ENCODE measurements at places on chromosomes 1 and 21.

DNA sequence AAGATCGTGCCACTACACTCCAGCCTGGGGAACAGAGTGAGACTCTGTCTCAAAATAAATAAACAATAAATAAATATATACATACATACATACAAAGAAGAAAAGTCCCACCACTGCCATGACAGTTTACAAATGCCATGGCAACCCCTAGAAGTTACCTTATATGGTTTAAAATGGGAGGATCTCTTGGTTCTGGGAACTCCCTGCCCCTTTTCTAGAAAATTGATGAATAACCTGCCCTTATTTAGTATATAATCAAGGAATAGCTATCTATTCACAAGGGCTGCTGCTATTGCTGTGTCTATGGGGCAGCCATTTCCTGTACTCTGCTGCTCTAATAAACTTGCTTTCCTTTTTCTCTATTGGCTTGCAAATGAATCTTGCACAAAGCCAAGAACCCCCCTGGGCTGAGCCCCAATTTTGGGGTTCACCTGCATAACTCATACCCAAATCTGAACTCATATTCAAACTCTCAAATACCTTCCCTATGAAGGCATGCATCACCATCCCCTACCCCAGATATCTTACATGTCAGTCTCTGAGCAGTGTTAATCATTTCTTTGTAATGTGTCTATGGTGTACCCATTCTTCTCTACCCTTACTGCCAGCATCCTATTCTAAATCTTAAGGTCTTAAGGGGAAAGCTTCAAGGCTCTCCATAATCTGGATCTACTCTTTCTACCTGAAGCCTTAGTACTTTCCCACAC, 9.0 kb downstream of the GON4L start:
- no peak for DNase-seq

GRCh38 chr1:187226396-187226795, 397.6 kb downstream of the PLA2G4A start:
- no peak for DNase-seq

- DNase-seq, result no peak
These were observed 1.2 kb downstream of the RERE start for GRCh38 chr1:8816264-8816663.

DNA sequence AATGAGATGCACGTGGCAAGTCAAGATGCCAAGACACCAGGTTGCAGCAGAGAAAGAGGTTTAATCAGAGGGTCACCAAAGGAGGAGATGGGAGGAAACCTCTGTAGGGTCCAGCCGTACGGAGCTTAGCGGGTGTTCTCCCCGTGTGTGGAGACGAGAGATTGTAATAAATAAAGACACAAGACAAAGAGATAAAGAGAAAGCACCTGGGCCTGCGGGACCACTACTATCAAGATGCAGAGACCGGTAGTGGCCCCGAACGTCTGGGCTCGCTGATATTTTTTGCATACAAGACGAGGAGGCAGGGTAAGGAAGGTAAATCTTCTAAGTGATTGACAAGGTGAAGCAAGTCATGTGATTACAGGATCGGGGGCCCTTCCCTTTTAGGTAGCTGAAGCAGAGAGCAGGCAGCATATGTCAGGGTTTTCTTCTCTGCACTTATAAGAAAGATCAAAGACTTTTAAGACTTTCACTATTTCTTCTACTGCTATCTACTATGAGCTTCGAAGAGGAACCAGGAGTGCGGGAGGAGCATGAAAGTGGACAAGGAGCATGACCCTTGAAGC, 41.2 kb upstream of the TDRD10 start:
- DNase-seq, result no peak

- DNase-seq, result no peak
These were observed 15.5 kb downstream of the MAP3K7CL start for GRCh38 chr21:29145852-29146453.

DNA sequence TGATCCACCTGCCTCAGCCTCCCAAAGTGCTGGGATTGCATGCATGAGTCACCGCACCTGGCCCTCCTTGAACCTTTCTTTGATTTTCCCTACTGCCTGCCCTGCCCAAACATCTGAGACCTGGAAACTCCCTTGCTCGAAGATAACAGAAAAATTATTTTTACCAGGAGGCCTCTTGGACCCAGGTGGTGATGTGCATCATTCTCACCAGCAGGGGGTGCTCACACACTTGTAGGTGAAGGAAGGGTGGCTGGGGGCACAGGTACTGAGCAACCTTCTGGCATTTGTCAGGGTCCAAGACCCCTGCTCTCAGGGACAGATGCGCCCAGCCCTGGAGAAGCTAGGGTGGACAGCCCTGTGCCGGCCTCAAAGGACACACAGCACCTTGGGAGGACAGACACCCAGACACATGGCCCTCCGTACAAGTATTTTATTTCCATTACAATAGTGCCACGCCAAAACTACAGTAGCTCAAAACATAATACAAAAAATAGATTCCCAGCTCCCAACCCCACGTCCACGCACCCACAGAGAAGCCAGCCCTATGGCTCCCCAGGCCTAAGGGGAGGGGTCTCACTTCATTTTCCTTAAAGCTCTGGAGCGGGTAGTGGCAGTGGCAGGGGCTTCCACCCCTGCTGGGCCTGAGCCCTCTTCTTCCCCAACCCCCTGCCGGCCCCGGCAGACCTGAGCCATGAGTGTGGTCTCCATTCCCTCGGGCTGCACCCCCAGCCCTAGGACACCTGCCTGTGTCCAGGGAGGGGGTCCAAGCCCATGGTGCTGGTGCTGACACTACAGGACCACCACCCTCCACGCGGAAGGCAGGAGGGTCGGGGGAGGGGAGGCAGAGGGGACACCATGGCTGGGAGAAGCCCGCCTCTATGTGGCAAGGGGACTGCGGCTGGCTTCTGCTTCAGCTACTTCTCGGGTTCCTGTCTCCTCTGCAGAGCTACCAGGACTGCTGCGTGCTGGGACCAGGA, 40.4 kb upstream of the EIF4G3 start:
- DNase-seq, result no peak

- no peak for DNase-seq
These were observed 49.7 kb downstream of the PACC1 start for GRCh38 chr1:212364985-212365384.

DNA sequence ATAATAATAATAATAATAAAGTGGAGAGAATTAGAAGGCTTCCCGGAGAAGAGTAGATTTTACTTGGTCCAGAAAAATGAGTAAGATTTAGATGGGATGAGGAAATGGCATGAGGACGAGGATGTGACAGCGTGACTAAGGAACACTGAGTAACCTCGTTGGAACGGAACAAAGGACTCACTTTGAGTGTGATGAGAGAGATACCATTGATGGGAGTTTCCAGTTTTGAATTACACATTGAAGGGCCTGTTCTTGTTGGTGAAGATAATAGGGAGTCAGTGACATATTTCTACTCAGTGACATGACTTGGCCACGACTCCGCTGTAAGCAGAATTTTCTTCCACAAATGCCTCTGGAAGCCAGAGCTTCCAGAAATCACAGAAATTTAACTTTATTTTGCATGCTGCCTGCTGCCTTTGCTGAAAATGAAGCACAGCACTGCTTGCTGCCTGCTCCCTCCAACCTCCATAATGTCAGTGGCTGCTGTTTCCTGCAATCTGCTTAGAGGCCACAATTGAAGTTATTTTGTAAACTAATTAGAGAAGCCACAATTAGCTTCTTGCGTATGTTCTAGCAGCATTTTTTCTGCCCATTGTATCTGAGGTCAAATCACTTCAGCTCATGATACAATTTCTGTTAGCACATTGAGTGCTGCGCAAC, 33.7 kb upstream of the FBXO28 start:
- no peak for DNase-seq

DNA sequence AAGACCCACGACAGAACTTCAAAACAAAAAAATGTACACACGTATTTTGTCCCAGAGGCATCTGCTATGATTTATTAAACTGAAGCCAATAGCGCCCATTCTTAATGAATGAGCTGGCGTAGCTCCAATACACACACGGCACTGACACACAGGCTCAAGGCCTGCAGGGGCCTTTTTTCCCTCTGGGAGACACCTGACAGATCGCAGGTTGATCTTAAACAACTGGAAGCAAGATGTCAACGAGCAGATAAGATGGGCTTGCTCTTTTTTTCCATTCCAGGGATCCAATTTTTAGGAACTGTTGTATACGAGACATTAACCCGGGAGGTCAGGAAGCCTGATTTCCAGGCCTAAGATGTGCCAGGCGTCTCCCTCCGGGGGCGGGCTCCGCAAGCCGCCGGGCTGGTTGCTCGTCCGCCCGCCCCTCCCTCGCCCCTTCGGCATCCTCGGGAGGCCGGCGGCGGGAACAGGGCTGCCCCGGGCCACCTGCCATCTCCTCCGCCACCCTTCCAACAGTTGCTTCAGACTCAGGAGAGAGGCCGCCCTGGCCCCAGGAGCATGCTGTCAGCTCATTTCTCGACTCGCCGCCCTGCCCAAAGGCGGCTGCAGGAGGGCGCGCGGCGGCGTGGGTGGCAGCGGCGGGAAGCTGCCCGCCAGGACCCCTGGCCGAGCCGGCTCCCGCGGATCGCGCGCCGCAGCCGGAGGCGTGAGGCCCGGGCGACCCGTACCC, 735 bp downstream of the TTC13 start:
- peak; percentile 3 for DNase-seq

GRCh38 chr1:72942008-72942407, 659.7 kb upstream of the NEGR1 start:
- DNase-seq, result no peak

- DNase-seq, result no peak
These were observed 46.7 kb upstream of the PLPPR4 start for GRCh38 chr1:99217599-99217998.

DNA sequence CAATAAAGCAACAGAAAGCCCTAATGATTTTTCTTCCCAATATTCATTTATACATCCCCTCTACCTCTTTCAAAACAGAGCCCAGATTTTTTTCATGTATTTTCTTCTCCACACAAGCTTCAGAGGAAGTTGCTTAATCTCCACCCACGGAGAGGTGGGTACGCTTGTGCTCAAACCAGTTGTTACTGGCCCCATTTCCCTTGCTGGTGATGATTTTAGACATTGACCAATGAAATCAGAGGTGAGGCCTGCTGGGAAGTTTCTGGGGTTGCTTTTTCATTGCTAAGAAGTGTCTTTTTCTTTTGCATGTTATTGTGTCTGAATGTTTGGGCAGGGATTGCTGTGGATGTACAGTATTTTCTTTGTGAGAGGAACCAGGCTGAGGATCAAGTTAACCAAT, 448.1 kb upstream of the B3GALT2 start:
- no peak for DNase-seq

DNA sequence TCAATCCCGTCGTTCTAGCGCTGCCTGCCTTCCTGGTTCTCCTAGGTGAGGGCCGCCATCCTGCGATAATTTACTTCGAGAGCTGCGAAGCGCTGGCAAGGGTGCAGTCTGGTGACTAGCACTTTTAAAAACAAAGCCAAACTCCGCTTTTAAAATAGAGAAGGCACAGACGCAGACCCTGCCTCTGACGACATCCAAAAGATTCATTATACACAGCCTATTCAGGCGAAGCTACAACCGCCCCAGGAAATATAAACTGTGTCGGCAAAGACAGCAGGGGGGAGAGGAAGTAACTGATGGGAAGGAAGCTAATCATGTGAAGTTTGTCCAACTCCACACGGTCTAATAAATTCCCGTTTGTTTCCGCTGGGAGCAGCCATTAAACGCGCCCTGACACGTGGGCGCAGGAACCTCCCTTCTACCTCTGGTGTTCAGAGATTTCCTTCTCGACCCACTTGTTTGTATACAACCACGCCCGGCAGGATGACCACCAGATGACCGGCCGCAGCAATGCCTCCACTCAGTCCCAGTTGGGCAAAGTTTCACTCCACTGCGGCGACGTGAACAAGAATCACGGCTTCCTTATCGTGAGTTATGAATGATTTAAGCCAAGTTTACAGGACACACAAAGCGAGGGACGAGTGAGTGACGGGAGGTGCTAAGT, 1.3 kb downstream of the GNG12 start:
- DNase-seq, result peak; percentile 7

DNA sequence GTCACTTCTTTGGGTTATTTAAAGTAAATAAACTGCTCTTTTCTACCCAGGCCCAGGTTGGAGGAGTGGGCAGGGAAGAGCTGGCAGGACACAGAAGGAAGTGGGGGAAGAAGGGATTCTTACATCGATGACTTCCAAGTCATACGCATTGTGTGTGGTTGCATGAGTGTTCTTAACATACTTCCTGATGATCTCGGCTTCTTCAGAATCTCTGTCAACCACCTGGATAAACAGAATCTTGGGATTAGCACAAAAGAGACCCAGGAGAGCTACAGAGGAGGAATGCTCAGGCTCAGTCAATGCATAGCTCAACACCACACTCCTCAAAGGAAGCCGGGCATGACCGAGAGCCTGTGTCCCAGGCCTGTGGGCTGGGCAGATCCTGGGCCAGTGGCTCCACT, 42.1 kb downstream of the PARP1 start:
- DNase-seq, result no peak

- DNase-seq, result peak; percentile 6
These were observed 22.5 kb upstream of the DPYD start for GRCh38 chr1:97943354-97943753.

- no peak for DNase-seq
These were observed 2.1 kb downstream of the KIF26B start for GRCh38 chr1:245156736-245157505.

DNA sequence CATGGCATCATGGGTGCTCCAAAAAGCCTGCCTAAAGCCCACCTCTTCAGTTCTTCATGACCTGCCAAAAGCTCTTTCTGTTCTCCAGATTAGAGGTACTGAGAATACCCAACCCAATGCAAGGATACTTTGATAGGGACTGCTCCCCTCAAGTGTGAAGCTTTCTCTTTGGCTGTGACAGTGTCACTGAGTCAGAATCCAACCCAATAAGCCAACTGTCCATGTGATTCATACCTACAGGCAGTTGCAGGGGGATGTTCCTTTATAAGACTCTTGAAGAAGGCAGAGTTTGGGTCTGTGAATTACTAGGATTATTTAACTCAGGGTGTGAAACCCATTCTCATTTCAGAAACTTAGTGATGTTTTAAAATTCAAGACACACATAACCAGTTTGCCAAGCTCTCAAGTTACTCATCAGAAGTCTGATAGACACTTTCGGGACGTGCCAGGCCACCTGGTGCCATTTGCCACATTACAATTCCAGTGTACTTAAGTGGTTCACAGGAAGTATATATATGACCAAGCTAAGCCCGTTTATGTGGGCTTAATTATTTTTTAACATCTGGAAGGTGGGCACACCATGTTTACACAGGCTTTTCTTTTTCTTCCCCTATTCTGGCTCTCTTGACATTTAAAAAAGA, 265.8 kb downstream of the NFIA start:
- no peak for DNase-seq

DNA sequence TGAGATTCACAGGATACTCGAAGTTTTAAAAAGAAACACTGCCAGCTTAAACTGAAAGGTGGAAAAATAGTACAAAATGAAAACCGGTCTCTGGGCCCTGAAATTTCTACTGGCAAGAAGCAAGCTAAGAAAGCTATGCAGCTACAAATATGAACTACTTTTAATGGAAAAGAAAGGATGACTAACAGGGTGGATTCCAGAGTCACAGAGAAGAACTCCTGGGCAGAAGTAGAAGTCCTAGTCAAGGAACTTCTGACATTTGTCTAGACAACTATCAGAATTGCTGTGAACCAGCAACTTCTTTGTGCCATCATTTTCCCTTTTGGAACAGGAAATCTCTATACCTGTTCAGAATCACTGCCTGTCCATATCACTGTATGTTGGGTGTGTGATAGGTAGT, 38.1 kb downstream of the CD160 start:
- no peak for DNase-seq

- no peak for DNase-seq
These were observed 44.5 kb downstream of the ZBTB17 start for GRCh38 chr1:15931401-15931800.
